ENCODE measurements at places on chromosomes 3 and 15. TPM values are rescaled to one million over a fixed set of nuclear protein-coding genes. Genes with fewer than 3 reads are reported as not detected.

GRCh38 chr3:136336329-136337100 is 86.4 kb downstream of the PCCB start:
- no peak for DNase-seq

DNA sequence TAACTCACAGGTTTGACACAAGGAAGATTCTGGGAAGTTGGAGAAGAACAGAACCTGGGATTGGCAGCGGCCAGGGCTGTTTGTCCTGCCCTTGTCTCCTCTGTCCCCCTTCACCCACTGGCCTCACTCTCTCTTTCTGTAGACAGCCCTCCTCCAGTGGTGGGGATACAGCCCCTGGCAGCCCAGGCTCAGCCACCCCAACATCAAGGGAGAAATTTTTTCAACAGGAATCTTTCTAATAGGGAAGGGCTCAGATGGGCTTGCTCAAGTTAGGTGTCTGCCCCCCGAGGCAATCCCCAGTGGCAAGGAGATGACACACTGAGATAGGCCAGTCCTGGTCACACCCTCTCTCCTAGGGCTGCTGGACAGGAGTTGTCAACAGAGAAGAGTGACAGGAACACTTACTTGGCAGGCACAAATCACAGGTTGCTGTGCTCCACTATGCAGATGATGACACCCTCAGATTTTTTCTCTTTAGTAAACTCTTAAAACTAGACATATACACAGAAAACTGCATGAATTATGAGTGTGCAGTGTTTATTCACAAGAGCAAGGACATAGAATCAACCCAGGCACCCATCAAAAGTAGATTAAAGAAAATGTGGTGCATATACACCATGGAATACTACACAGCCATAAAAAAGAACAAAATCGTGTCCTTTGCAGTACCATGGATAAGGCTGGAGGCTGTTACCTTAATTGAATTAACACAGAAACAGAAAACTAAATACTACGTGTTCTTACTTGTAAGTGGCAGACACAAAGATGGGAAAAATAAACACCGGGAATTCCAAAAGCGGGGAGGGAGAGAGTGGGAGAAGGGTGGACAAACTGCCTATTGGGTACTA is 36.3 kb downstream of the PLA2G4D start:
- no peak for DNase-seq

GRCh38 chr3:123781138-123781537 is 103.0 kb downstream of the MYLK start:
- DNase-seq, result no peak

DNA sequence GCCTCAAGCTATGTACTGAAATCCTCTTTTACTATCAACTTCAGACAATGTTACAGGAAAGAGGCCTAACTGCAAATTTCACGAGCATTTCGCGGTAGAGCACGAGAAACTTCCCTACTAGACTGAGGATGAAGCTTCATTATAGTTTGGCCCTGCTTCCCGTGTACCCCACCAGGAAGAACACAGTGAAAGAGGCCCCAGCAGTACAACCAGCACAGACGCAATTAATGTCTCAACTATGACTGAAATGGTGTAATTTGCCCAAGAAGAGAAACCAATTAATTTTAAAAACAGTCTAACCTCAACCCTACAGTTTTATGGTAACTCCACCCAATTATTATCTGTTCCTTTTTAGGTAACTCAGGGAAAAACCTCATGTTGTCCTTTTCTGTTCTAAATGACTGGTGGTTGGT is 12.1 kb downstream of the CHSY1 start:
- no peak for DNase-seq

DNA sequence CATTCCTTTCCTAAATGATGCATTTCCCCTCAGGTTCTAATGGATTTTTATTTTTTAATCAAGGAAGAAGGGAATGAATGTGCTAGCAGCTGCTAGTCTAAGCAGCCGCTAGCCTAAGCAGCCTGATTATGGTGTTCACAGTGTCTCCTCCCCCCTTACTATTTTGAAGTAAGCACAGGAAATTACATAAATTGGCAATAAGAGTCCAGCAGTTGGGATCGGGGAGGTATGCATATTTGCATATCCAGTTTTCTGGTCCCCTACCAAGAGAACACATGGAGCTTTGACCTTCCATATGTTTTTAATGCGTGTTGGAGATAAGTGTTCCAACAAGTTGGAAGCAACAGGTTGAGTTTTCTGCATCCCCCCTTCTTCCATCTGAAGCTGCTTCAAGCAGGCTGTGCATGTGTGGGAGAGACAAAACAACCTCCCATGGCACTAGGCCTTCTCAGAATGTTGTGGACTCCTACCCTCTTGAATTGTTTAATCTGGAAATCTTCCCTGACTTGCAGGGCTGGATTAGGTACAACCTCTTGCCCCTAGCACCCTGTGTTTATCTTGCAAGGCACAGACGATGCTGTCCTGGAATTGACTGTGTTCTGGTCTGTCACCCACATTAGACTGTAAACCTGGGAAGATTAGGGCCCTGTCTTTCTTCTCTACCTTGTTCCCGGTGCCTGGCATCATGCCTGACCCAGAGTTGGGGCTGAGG is 124.8 kb upstream of the LRIG1 start:
- DNase-seq, result no peak

DNA sequence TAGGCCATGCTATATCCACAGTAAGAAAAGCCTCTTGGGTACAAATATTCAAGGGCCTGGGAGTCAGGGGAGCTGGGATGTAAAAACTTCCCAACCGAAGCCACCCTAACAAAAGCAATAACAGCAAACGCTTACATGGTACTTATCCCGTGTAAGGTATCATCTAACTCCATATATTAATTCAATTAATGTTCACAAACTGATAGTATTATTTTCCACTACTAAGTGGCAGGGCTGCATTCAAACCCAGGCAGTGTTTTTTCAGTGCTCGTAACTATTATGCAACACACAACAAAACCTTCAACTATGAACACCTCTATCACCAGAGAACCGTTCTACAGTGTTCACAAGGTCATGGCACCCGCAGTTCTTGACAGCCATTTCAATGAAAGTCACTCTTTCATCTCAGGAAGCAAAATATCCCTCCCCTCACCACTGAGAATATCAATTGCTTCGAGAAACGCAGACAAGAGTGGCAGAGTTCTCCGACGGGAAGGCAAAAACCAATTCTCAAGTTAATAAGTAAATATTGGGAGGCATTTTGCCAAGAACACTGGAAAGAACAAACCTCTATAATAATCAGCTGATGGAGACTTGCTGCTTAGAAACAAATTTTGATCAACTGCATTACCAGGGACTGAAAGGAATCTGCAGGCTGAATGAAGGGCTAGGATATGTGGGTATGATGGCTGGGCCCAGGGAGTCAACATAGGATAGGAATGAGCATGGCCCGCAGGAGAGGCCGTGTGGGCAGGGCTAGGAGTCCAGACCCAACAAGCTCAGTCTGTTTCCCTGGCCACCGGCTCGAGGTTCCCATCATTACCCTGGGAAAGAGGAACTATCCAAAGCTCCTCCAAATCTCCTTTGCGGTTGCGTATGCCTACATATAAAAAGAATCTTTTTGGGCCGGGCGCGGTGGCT is 72.3 kb downstream of the XXYLT1 start:
- DNase-seq, result no peak

DNA sequence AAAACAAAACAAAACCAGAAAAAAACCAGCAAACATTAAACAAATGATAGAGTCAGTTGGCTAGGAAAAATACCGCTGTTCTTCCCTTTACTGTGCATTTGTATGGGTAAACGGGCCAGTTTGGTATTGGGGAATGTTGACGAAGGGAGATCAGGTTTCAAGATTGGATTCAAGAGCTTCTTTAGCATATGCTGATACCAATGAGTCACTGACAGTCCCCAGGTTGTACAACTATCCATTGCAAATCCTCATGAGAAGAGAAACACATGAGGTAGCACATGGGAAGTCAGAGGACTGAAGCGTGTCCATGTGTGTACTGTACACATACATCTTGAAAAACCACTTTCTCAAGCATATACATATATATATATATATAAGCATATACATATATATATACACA is 25.6 kb downstream of the TIGIT start:
- DNase-seq, result no peak

GRCh38 chr3:159779883-159780282 is 208.8 kb upstream of the IL12A start:
- DNase-seq, result no peak

DNA sequence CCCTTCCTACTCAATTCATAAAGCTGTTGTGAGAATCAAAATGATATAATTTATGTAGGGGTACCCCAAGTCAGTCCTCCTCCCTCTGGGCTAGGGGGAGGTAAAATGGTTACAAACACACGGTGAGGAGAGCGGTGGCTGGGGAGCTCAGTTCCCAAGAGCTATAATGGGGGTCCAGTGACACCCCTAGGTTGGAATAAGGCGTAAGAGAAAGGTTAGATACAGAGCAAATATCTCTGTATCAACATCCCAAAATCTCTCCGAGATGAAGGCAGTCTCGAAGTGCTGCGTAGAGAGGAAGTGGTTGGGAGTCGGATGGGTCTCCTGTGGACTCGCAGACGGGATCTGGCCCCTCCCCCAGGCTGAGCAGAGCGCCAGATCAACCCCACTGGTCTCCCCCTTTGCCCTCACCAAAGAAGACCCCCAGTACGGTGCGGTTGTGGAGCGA is 1.8 kb downstream of the DUOX2 start:
- DNase-seq, result no peak

DNA sequence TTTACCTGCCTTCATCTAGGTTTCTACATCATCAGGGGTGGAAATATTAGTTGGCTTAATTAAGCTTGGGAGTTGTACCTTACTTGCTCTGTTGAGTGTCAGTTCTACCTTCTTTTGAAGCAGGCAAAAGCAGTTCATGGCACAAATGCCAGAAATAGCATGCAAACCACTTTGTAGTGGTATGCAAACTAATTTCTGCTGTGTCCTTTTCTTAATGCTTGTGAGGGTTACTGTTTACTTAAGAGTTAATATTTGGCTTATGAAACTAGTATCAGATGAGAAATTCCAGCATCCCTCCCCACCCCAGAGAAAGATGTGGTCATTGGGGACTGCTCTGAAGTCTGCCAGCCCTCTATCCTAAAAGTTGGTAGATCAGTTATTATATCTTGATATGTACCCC is 7.1 kb downstream of the ATP2C1 start:
- no peak for DNase-seq

GRCh38 chr3:32310918-32311839 is 72.7 kb downstream of the CMTM8 start:
- no peak for DNase-seq

GRCh38 chr3:79047581-79047980 is 720.2 kb downstream of the ROBO1 start:
- DNase-seq, result no peak

DNA sequence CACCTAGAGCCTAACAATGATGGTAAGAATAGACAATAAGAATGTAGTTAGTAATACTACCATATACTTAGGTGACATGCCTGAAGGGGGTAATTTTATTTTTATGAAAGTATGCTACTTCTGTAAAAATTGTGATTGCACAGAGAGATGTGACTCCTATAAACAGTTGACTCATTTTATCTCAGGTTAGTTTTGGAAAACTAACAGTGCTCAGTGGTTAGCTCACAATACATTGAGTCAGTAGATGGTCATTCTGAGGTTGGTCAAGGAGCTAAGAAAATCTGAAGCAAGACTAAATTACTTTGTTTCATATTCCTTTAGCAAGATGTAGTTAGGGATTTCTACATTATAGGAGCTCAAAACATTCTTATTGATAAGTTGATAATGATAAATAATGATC is 271.0 kb downstream of the EDEM1 start:
- no peak for DNase-seq

- DNase-seq, result no peak
Observed at GRCh38 chr3:42290966-42291714, 25.2 kb upstream of the CCK start.

The CCDC33 gene
- not detected for total RNA-seq

The CACNA2D2 gene
- total RNA-seq, result 2.4 TPM

The NANOGP8 gene
- not detected for total RNA-seq

The CPN2 gene
- not detected for total RNA-seq

The TM4SF18 gene
- not detected for total RNA-seq

The P2RY1 gene
- total RNA-seq, result 1.9 TPM

The DUOX1 gene
- total RNA-seq, result 0.18 TPM

The PPM1M gene
- total RNA-seq, result 52.3 TPM

The CCRL2 gene
- total RNA-seq, result 1.4 TPM
